ELF-1 (cell line): ENCODE measurements at places on chromosomes 6 and 20.

DNA sequence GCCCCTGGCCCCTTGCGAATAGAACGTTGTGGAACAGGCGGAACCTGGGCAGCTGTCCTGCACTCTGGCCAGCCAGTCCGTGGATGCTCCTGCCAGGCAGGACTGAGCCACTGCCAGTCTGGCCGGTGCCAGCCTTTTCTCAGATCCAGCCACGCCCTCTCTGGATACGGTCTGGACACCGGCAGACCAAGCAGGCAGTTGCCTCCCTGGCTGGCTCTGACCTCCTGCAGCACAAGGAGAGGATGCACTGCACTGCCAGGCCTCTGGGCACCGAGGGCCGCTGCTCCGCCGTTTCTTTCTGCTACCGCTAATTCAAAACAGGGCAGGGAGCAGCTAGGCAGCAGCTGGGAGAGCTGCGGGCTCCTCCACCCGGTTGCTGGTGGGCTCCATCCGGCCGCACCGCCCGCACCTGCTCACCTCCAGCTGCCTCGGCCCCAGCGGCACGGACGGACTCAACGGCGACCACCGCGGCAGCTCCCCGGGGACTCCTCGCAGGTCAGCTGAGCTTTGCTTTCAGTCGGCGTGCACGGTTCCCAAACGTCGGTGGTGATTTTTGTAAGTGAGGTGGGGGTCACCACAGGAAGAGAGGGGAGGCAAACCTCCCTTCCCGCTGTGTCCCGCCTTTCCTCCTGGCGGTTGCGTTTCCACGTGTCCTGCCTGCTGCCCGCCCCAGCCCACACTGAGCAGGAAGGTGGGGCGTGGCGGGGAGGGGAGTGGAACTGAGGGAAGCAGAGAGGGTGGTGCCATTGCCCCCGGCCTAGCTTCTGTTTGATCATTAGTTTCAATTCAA lies 30.3 kb upstream of the AFDN start:
- DNase-seq, result peak; percentile 61

DNA sequence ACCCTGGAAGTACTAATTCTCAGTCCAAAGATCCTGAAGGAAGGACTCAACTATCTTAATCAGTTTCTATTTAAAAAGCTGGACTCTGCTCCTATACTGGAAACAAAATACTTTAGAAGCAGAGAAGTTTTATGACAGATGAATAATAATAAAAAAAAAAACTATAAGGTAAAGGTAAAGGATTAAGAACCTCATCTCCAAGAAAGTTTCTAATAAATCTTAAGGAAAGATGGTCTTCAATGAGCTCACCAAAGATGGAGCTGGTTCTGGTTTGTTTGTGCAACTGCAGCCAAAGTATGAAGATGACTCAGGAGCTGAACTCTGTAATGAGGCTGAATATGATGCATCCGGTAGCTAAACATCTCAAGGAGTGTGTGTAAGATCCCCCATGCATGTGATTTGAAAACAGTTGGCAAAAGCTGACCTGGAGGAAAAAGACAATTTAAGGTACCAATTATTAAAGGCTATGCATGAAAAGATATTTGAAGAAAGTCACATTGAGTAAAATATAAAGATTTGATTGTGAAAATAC lies 25.2 kb downstream of the MED23 start:
- no peak for DNase-seq

DNA sequence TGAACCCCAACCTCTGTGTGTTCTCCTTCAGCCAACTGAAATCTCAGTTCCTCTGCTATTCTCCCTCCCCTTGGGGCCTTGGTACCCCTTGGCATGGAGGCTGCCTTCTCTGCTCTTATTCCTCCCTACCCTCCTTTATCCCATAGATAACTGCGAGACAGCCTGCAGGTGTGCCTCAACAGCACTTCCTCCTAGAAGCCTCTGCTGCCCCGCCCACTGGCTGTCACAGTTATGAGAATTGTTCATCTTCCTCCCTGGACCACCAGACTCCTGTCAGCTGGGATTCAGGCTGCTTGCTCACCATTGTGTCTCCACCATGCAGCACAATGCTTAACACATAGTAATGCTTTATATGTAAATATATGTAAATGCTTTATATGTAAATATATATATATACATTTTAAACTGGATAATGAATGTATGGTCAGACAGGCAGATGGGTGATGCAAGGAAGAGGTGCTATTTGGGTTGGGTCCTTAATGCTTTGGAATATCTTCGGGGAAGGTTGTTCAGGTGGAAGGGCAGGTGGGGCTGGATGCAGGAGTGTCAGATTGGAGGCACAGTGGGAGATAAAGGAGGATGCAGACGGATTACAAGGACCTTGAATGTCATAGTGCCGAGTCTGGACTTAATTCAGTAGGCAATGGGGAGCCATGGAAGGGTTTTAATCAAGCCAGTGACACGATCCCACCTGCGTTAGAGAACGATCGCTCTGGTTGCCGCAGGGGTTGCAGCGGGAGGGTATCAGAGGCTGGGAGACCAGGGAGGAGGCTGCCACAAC lies 4.9 kb downstream of the CDH22 start:
- no peak for DNase-seq

DNA sequence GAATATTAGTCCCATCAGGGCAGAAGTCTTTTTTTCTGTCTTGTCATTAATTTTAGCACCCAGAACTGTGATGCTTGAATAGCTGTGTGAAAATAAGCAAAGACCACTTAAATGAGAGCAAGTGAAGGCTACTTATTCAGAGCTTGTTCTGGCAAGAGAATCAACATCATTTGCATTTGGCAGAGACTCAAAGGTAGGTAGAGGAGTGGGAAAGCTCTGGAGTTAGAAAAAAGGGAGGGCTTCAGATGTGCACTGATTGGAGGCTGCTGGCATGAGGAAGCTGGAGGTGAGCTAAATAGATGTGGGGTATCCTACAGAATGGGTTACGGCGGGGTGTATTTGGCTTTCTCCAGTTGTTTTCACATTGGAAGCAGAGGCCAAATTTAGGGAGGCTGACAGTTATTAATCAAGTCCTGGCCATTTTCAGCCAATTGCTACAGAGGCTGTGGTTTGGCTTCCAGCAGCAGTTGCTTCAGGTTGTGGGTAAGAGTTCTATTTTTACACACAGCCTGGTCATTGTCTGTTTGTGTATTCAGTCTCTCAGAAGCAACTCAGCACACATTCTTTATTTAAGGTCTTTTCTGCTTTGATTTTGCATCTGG lies 254.3 kb downstream of the BTBD3 start:
- no peak for DNase-seq

- peak; percentile 95 for DNase-seq
Observed at GRCh38 chr6:79076782-79077641, 1.0 kb downstream of the PHIP start.

DNA sequence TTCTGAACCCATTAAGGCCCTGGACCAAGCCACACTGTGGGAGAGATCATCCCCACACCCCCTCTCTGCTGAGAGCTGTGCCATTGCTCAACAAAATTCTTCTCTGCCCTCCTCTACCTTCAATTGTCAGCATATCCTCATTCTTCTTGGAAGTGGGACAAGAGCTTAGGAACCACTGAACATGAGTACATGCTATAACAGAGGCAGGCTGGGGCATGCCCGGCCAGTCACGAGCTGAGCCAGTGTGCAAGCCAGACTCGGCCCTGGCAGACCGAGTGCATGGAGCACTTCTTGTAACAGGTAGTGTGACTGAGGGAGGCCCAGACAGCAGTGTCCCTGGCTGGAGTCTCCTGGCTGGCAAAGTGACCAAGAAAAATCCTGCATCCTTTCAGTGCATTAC lies 149.2 kb downstream of the MOXD1 start:
- no peak for DNase-seq
